ENCODE measurements at places on chromosomes 5 and 9.

DNA sequence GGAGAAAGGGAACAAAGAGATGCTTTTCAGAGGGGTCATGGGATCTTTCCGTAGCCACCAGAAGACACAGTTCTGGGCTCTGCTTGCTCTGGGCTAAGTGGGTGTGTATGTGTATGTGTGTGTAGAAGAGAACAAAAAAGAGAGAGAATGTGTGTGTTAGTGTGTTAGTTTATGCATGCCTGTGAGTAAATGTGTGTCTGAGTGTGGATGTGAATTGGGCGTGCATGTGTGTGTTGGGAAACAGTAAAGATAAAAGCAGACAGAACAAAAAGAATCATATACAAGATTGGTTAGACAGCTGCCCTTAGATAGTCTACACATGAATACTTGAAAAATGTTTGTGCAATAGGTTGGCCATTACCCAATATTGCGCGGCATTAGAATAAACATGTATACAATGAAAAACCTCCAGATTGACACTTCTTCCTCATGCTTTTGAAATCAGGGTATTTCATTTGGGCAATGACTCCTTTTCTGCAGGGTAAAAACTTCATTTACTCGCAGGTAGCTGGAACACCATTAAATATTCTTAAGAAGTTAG, 36.5 kb upstream of the HSPA9 start:
- DNase-seq, result no peak

DNA sequence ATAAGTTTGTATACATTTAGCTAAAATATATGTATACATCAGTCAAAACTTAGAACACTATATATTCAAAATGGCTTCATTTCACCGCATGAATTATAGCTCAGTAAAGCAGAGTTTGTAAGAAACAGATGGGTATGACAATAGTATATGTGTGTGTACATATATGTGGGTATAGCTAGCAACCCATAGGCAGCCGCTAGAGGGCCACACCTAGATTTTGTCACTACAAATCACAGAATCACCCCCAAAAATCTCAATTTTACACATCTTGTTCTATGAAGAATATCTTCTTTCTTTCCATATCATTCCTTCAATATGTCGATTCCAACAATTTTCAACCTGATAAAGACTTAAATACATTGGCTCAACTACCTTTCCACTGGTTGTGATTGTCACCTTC, 357.8 kb upstream of the CCNG1 start:
- DNase-seq, result no peak

GRCh38 chr5:122297587-122298298, 14.3 kb upstream of the SNCAIP start:
- no peak for DNase-seq

DNA sequence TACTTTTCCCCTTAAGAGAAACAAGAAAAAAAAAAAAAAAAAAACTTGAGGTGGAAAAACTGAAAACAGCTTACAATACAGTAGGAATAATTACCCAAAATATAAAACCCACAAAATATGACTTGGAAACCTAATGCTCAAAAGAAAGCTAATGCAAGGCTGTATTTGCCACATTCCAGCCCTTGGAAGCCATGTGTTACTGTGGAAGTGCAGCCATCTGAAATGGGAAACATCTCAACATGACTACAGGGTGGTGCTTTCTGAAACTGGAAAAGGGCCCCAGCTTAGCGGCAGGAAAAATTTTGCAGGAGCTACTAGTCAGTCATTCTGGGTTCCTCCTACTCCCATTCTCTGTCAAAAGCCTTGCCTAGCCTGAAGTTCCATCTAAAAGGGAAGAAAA, 20.4 kb downstream of the CDK5RAP2 start:
- no peak for DNase-seq

- no peak for DNase-seq
Measured at GRCh38 chr5:144032375-144032774, 138.1 kb downstream of the YIPF5 start.

- DNase-seq, result no peak
Measured at GRCh38 chr5:160297776-160298175, 14.6 kb downstream of the CCNJL start.

- DNase-seq, result no peak
Measured at GRCh38 chr9:134404376-134405358, 78.4 kb downstream of the RXRA start.

DNA sequence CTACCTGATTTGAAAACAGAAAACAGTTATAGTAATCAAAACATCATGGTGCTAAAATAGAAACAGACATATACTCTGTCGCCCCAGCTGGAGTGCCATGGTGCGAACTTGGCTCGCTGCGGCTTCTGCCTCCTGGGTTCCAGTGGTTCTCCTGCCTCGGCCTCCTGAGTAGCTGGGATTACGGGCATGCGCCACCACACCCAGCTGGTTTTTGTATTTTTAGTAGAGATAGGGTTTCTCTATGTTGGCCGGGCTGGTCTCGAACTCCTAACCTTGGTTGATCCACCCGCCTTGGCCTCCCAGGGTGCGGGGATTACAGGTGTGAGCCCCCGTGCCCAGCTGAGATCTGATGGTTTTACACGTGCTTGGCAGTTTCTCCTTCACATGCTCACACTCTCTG, 495.9 kb downstream of the ANXA1 start:
- DNase-seq, result no peak

GRCh38 chr9:99828417-99829176, 6.9 kb downstream of the NR4A3 start:
- DNase-seq, result no peak

- no peak for DNase-seq
Measured at GRCh38 chr9:132577119-132577518, 5.3 kb upstream of the BARHL1 start.

DNA sequence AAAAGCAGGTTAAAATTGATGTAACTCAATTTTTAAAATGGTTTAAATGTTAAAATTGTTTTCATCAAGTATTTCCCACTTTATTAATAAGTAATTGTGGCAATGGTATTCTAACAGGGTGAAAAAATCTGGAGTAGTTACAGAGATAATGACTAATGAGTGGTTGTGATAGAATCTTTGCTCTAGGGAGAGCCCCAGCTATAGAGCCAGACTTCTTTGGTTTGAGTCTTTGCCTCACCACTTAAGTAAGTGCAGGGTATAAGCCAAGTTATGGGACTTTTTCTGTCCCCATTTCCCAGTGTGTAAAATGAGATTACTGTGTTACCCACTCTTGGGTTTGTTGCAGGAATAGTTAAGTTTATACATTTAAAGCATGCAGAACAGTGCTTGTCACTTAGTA, 158.1 kb downstream of the FER start:
- DNase-seq, result no peak

- no peak for DNase-seq
Measured at GRCh38 chr5:140362875-140363630, 3.1 kb downstream of the SLC4A9 start.

- no peak for DNase-seq
Measured at GRCh38 chr5:112386766-112387165, 32.3 kb downstream of the EPB41L4A start.

- no peak for DNase-seq
Measured at GRCh38 chr5:73152411-73153388, 20.3 kb upstream of the TMEM174 start.

DNA sequence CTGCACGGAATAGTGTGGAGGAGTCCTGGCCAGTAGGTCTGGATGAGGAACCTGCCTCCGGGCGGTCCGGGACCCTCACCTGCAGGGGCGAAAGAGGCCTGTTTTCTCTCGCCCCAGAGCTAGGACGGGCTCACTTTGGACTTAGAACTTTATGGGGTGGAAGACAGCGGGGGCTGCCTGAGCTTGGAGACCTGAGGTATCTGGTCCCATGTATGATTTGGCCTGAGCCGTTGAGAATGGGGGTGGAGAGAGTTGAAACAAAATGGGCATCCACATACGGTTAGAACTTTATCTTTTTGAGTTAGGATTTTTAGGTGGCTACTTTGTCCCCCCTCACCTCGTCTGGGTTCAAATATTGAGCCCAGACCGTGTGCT, 681 bp upstream of the ETF1 start:
- peak; percentile 91 for DNase-seq

DNA sequence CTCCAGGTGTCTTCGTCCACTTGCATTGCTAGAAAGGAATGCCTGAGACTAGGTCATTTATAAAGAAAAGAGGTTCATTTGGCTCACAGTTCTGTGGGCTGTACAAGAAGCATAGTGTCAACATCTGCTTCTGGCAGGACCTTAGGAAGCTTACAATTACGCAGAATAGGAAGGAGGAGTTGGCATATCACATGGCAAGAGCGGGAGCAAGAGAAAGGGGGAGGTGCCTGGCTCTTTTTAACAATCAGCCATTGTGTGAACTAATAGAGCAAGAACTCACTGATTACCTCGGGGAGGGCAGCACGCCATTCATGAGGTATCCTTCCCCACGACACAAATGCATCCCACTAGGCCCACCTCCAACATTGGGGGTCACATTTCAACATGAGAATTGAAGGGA, 134.4 kb upstream of the EFNA5 start:
- DNase-seq, result no peak

DNA sequence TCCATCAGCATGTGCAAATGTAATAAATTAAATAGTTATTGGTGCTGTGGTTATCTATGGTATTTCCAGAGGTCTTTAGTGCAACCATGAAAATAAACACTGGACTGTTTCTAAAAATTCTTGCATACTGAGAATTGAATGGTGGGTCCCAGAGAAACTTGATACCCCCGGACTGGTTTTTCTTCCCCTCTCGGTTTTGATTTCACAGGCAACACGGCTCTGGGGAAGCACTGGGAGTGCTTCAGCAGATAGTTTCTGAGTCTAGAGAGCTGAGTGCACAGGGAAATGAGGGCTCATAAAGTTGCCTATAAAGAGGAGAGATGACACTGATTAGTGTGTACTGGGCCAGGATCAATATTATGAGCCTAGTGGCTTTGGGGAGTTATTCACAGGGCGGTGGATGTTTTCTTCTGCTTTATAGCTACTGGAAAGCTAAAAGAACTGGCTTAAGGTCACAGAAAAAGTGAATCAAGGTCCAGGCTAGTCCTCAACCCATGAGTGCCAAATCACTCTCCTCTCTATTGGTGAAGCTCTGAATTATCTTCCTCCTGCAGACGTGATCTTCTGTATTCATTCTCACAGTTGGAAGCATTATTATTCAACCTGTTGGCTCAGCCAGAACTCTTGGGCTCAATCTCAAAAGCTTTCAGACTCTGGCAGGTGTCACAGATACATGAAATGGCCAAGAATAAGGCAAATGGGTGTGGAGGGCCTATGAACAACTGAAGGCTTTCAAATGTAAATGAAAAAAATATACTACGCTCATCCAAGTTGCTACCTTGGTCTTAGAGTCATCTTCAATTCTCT, 170.2 kb upstream of the HMHB1 start:
- DNase-seq, result no peak

DNA sequence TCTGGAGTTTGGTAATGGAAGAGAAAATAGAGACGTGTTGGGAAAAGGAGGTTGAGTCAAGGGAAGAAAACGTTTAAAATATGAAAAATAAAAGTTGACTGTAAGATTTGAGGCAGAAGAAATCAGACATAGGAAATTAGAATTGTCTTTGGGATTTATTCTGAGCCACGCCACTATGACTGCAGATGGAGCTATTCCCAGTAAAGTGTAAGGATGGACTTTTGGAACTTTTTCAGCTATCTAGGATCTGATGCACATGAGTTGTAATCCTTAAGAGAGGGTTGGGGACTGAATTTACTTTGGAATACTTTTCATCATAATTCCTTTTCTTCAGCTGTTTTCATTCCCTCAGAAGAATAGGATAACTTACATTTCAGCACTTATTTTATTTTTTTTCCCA, 336.7 kb downstream of the FAM170A start:
- DNase-seq, result no peak

GRCh38 chr5:118606940-118607339, 381.4 kb downstream of the DTWD2 start:
- no peak for DNase-seq

DNA sequence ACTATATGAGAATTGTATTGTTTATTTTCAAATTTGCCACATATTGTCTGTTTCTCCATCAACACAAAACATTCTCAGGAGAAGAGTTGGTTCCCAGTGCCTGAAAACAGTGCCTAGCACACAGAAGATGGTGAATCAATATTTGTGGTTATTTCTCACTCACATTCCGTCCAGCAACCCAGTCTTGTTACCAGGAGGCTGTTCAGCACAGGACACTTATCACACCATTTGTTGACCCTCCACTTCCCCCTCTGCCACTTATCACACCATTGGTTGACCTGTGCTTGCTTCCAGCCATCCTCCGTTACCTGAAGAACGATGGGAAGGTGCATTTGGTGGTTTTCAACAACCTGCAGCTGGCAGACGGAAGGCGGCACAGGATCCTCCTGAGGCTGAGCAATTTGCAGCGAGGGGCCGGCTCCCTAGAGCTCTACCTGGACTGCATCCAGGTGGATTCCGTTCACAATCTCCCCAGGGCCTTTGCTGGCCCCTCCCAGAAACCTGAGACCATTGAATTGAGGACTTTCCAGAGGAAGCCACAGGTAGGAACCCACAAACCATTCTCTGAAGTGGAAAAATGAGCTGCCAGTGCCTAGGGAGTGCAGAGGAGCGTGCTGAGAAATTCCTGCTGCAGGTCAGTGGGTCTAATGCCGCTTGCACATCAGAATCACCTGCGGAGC, 20.5 kb downstream of the THBS4 start:
- peak; percentile 12 for DNase-seq

DNA sequence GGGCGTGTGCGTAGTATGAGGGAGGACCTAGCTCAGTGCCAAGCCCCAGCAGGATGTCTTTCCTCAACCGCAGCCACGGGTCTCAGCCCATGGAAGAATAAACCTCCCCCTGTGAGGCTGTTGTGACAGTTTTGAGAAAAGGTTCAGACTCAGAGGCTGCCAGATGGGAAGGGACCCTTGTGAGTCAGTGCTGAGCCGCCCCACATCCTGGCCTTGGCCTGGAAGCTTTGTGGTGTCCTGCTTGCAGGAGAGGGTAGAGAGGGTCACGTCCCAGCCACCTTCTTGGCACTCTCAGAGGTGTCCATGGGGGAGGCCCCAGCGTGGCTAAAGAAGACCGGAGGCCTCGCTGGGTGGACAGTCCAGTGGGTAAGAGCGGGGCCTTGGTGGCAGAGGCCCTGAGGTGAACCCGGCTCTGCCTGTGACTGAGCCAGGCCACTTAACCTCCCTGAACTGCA, 2.8 kb downstream of the GRHPR start:
- no peak for DNase-seq

DNA sequence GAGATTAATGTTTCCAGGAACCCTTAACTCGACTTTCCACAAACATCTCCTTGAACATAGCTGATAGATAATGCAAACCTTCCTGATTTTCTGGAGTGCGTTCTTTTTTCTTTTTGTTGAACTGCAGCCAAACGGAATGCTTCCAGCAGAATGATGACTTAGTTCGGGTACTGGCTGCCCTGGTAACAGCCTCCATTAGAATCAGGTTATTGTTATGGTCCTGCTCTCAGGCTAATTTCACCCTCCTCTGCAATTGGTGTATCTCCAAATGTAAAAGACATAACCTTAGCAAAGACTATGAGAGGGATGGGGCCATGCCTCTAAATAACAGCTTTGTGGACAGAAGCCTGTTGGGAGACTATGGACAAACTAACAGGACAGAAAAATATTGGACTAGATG, 116.5 kb downstream of the PDE4D start:
- no peak for DNase-seq

DNA sequence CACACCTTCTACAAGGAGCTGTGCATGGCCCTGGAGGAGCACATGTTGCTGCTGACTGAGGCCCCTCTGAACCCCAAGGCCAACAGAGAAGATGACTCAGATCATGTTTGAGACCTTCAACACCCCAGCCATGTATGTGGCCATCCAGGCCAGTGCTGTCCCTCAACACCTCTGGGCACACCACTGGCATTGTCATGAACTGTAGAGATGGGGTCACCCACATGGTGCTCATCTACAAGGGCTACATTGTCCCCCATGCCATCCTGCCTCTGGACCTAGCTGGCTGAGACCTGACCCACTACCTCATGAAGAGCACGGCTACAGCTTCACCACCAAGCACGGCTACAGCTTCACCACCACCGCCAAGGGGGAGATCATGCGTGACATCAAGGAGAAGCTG, 49.0 kb upstream of the FBXL7 start:
- DNase-seq, result no peak

All from coronary artery (tissue), 2 donors.